ENCODE measurements at places on chromosomes 4 and X. TPM values are rescaled to one million over a fixed set of nuclear protein-coding genes. Genes with fewer than 3 reads are reported as not detected.

GRCh38 chr4:158894826-158895225, 126.0 kb downstream of the FNIP2 start:
- DNase-seq = no peak

The GRK4 gene
- polyA plus RNA-seq = 1.1 TPM

GRCh38 chr4:139239127-139239772, 40.8 kb downstream of the MGARP start:
- DNase-seq = no peak

DNA sequence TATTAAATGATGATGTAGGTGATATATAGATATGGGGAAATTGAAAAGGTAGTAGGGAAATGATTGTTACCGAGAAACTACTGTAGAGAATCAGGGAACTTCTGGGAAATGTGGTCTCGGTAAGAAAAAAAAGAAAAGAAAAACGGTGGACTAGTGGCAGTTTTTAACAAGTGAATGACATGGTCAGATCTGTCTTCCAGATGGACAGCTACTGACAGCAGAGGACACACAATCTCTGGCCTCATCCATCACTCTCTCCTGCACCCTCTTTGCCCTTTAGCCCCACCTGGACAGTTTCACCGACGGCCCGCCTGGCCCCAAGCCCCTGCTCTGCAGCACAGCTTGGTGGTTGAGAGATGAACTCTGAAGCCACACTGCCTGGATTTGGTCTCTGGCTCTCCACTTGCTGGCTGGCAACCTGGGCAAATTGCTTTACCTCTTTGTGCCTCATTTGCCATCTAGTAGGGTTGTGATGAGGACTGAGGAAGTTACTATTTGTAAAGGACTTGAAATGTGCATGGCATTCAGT, 23.4 kb downstream of the RBM47 start:
- DNase-seq = no peak

The UGT2B11 gene
- not detected for polyA plus RNA-seq

DNA sequence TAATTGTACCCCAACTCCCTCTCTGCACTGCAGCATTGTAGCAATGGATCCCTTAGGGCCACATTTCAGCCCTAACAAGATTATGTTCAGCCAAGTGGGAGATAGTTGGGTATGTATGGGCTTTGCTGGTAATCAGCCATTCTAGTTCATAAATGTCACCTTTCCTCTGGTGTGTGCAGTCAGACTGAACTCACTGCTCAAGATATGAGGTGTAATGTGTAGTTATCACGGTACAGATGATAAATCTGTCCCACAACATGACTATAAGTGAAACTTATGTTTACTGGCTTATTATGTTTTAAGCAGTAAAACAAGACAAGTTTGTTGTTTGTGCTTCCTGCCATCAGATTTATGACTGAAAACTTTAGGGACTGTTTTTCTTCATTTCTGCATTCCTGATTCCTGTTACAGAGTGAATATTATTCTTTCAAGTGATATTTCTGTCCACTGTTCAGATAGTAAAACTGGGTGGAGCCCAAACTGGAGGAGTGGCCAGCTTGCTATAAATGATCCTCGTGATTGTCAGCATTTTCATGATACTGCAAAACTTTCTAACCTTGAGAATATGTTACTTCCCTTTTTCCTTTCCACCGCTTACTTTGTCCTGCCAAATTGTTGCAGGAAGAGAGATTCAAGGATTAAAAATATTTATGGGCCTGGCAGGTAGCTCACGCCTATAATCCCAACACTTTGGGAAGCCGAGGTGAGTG, 44.9 kb downstream of the ANAPC4 start:
- DNase-seq = peak; percentile 5

GRCh38 chr4:104394406-104395167, 100.1 kb downstream of the CXXC4 start:
- no peak for DNase-seq

- no peak for DNase-seq
These were observed 9.8 kb downstream of the NKX3-2 start for GRCh38 chr4:13534344-13535063.

DNA sequence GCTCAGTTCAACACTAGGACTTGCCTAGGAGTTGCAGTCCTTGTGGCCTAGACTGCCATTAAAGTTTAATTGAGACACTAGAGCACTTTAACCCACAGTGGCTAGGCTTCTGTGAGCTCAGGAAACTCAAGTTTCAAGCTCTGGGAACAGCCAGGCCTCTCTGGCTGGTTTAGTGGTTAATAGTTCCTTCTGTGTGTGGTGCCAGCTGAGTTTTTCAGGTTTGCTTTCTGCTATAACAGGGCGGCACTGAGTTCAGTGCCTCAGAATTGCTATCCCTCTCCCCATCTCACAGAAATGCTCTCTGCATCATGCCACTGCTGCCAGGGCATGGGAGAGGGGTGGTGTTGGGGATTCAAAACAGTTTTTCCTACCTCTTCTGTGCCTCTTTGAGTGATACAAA, 15.9 kb downstream of the MMAA start:
- DNase-seq = no peak

- no peak for DNase-seq
These were observed 133.8 kb upstream of the ANKRD50 start for GRCh38 chr4:124846306-124846705.

The BTK gene
- polyA plus RNA-seq = 74.1 TPM

- DNase-seq = no peak
These were observed 180.3 kb upstream of the HS3ST1 start for GRCh38 chr4:11608992-11609391.

DNA sequence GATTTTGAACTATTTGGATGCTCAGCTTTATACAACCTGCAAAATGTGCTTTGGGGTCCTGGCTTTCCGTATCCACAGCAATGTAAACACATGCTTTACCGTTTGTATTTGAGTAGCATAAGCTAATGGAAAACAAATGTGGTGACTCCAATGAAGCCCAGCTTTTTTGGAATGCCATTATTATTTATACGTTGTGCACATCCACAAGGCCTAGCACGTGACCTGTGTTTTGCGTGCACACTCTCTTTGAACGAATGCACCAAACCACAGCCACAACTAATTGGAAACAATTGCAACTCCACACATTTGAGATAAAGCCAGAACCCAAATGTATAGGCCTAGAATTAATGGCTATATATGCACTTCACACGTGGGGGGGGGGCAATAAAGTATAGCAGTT, 189.5 kb upstream of the GPC4 start:
- no peak for DNase-seq

DNA sequence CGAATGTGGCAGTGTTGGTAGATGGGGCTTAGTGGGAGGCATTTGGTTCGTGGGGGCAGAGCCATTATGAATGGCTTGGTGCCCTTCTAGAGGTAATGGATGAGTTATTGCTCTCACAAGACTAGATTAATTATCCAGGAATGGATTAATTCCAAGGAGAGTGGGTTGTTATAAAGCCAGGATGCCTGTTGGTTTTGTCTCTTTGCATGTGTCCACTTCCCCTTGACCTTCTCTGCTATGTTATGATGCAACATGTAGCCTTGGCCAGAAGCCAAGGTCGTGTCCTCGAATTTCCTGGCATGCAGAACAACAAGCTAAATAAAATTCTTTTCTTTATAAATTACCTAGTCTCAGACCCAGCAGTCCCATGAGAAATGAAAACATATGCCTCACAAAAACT, 111.2 kb upstream of the PLS3 start:
- peak; percentile 29 for DNase-seq

- DNase-seq = peak; percentile 32
These were observed 56.1 kb downstream of the FAM13A start for GRCh38 chr4:89000844-89001360.

DNA sequence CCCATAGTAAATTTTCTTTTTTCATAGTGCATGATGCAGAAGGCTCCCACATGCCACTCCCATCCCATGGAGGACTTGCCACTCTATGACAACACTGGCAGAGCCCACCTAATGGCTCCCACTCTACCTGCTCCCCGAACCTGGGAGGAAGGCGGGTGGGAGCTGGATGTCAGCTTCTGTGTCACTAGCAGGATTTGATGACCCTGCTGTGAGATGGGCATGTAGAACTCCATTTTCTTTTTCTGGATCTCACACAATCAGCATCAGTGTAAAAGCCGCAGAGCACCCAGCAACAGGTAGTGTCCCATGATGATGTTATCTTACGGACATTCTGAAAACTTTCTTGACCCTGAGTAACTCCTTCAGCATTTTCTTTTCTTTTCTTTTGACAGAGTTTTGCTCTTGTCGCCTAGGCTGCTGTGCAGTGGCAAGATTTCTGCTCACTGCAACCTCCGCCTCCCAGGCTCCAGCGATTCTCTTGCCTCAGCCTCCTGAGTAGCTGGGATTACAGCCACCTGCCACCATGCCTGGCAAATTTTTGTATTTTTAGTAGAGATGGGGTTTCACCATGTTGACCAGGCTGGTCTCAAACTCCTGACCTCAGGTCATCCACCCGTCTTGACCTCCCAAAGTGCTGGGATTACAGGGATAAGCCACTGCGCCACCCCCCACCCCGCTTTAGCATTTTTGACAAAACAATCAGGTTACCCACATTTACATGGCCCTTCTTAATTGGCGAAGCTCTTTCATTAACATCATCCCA, 15.0 kb upstream of the ADH1A start:
- no peak for DNase-seq

The GAGE13 gene
- polyA plus RNA-seq = not detected

GRCh38 chr4:1981251-1982058, 27.3 kb downstream of the NELFA start:
- no peak for DNase-seq

GRCh38 chr4:74038425-74039314, at the start of gene CXCL3:
Gene CXCL3, minus strand, starts transcription at chr4:74038689. Its CDS starts 78 bp downstream, at chr4:74038611.
- DNase-seq = peak; percentile 27

GRCh38 chrX:72016881-72017783, 106.5 kb downstream of the NHSL2 start:
- no peak for DNase-seq

DNA sequence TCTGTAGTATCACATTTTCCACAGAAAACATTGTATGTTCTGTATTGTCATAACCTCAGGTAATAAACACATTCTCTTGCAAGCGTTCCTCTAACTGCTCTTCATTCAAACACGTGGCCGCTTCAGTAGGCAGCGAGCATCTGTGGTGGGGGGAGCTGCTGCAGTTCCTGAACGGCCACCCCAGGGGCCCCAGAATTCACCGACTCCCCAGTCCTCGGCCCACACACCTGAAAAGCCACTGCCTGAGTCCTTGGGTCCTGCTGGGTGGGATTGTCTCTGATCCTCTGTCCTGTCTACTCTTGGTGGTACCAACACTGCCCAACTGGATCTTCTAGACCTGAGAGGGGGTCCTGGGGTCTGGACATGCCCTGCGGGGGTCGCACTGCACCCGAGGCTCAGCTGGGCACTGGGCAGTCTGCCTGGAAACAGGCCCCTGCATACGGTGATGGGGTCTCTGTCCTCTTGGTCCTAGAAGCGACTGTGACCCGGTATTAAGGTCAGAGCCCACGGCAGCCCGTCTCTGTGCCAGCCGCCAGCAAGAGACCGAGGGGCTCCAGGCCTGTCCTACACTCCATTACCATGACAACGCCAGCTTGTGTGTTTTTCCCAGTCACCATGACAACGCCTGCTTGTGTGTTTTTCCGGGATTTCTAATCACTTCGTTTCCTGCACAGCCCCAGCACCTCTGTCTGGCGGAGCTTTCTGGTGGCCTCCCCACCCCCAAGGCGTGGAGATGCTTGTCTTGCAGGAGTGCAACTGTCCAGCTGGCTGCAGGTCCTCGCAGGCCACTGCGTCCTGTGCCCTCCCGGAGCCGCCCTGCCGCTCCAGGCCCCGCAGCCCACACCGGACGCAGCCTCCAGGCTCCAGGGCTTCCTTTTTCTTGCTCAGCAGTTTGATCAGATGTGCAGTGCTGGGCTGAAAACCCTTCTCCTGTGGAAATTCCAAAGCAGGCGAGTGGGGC, 16.0 kb downstream of the CTBP1 start:
- DNase-seq = no peak

DNA sequence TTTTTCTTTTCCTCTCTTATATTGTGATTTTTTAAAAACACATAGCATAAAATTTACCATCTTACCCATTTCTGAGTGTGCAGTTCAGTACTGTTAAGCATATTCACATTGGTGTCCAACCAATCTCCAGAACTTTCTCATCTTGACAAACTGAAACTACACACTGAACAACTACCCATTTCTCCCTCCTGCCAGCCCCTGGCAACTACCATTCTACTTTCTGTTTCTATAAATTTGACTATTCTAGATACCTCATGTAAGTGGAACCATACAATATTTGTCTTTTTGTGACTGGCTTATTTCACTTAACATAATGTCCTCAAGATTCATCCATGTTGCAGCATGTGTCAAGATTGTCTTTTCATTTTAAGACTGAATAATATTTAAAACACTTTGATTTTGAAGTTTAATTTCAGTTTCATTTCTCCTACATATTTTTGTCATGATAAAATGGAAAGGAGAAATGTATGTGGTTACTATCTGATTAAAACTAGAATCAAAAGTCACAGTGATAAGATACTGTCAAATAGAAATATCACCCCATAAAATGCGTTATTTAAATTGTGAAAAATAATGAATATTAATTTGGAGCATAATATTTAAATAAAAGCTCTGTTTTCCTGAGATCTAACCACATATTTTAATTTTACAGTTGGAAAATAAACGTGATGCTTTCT, 122.8 kb downstream of the DIPK2B start:
- DNase-seq = no peak

GRCh38 chrX:20519146-20519545, 252.4 kb upstream of the RPS6KA3 start:
- DNase-seq = no peak
